Naive thymus-derived CD4-positive, alpha-beta T cell (primary cell): ENCODE measurements at places on chromosomes 11 and 22.

DNA sequence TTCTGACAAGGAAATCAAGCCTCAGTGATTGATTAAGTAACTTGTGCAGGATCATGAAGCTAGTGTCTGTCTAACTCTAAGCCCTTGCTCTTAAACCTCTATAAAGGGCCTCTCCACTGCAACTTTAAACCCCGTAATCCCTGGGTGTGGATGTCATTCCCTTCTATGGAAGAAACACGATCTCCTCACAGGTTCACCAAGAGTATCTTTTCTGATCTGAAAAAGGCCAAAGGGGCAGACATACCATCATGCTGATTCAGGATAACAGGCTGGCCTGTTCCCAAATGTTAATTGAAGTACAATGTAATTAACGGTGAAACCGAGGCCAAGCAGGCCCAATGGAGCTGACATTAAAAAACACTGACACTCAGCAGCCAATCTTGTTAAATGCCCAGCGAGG lies 17.1 kb downstream of the TTC12 start:
- H3K36me3 ChIP-seq, result peaks cover 89% of the 10 kb centered on the region
- H3K4me3 ChIP-seq, result no peak overlapping the region
- DNase-seq, result no peak
- H3K4me1 ChIP-seq, result no peaks in the 10 kb centered on the region
- no peak overlapping the region for H3K27ac ChIP-seq
- H3K27me3 ChIP-seq, result no peaks in the 10 kb centered on the region

GRCh38 chr11:63610604-63611394 lies 3.4 kb downstream of the PLAAT3 start:
- no peak overlapping the region for H3K27ac ChIP-seq
- no peak for DNase-seq
- no peak overlapping the region for H3K4me3 ChIP-seq
- no peaks in the 10 kb centered on the region for H3K36me3 ChIP-seq

- no peaks in the 10 kb centered on the region for H3K4me1 ChIP-seq
- DNase-seq, result no peak
- no peaks in the 10 kb centered on the region for H3K27me3 ChIP-seq
- H3K36me3 ChIP-seq, result no peaks in the 10 kb centered on the region
- H3K27ac ChIP-seq, result no peak overlapping the region
Measured at GRCh38 chr11:113197446-113197845, 116.9 kb upstream of the TTC12 start.

DNA sequence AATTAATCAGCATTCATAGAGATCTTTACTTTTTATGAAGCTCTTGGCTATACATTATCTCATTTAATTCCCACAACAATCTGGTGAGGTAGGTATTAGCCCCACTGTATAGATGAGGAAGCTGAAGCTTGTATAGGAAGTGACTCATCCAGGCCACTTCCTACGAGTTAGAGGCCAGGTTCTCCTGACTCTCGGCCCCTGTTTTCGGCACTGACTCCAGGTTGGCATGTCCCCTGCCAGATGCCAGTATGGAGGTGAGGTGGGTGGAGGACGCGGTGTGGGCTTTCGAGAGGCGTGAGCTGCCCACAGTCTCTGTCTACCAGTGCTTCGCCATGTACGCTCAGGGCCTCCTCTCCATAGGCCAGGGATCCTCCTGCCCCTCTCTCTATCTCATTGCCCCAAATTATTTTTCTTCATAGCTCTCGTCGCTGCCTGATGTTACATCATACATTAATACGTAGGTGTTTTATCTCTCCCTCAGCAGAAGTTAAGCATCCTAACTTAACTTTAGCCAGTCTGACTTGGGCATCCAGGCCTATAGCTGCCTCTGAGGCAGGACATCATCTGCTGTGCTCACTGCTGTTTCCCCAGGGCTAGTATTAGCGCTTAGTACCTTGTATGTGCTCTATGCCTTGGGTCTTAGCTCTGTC lies 9.0 kb downstream of the DGAT2 start:
- no peak overlapping the region for H3K27ac ChIP-seq
- no peaks in the 10 kb centered on the region for H3K27me3 ChIP-seq
- H3K4me1 ChIP-seq, result no peaks in the 10 kb centered on the region
- H3K4me3 ChIP-seq, result no peak overlapping the region
- no peak for DNase-seq

GRCh38 chr11:46133119-46133518 lies 11.9 kb upstream of the PHF21A start:
- no peaks in the 10 kb centered on the region for H3K27me3 ChIP-seq
- no peaks in the 10 kb centered on the region for H3K4me1 ChIP-seq
- no peak overlapping the region for H3K27ac ChIP-seq
- no peaks in the 10 kb centered on the region for H3K36me3 ChIP-seq
- no peak overlapping the region for H3K4me3 ChIP-seq

GRCh38 chr11:85827748-85828639 lies 17.1 kb upstream of the SYTL2 start:
- no peak overlapping the region for H3K4me3 ChIP-seq
- peak; percentile 71 for DNase-seq
- peaks cover 41% of the 10 kb centered on the region for H3K4me1 ChIP-seq

- no peak overlapping the region for H3K4me3 ChIP-seq
- DNase-seq, result no peak
- no peaks in the 10 kb centered on the region for H3K4me1 ChIP-seq
- no peaks in the 10 kb centered on the region for H3K27me3 ChIP-seq
Measured at GRCh38 chr11:114088836-114089235, 29.3 kb downstream of the ZBTB16 start.

GRCh38 chr11:37907436-37908218 lies 1309.6 kb upstream of the RAG2 start:
- no peaks in the 10 kb centered on the region for H3K4me1 ChIP-seq
- H3K27me3 ChIP-seq, result no peaks in the 10 kb centered on the region
- no peak for DNase-seq
- no peaks in the 10 kb centered on the region for H3K36me3 ChIP-seq
- H3K27ac ChIP-seq, result no peak overlapping the region

DNA sequence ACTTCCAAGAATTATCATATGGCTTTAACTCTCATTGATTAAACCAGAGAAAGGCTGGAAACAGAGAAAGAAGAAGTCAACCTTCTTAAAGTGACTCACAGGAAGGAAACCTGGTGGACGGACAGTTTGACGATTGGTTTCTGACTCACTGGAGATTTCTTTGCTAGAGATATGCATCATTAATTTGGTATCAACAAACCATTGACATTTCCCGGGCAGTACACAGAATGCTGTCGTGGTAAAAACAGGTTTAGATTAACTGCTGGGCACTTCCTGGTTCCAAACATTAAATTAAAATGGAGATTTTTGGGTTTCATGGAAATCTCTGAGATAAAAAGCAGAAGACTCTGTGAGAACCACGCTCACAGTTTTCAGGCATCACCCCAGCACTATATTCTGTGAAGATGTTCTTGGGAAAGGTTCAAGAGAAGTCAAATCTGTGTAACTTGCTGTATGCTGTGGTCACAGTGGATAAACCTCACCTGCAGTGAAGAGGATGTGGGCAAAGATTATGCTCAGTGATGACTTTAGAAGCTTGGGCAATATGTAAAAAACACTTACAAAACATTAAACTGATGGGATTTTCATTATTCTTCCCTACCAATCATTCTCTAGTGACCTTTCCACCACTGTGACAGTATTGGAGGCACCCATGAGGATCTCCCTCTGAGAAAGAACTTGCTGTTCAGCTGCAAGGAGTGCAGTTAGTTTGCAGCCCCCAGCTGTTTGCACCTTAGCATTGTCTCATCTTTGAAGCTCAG lies 61.1 kb upstream of the CD44 start:
- peak overlapping the region; percentile 38 for H3K4me3 ChIP-seq
- H3K27me3 ChIP-seq, result no peaks in the 10 kb centered on the region
- peak overlapping the region; percentile 75 for H3K27ac ChIP-seq
- H3K4me1 ChIP-seq, result peaks cover 66% of the 10 kb centered on the region

- no peaks in the 10 kb centered on the region for H3K36me3 ChIP-seq
- no peak for DNase-seq
- H3K27ac ChIP-seq, result no peak overlapping the region
- no peaks in the 10 kb centered on the region for H3K4me1 ChIP-seq
Measured at GRCh38 chr11:37967635-37968034, 1369.6 kb upstream of the RAG2 start.

DNA sequence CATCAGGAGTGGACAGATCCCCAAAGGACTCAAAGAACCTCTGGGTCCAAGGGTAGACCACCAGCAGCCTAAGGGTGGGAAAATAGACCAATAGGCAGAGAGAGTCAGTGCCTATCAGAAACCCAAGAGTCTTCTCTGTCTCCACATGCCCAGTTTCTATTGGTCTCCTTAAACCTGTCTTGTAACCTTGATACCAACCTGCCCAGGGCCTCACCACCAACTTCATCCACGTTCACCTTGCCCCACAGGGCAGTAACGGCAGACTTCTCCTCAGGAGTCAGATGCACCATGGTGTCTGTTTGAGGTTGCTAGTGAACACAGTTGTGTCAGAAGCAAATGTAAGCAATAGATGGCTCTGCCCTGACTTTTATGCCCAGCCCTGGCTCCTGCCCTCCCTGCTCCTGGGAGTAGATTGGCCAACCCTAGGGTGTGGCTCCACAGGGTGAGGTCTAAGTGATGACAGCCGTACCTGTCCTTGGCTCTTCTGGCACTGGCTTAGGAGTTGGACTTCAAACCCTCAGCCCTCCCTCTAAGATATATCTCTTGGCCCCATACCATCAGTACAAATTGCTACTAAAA lies at the start of gene HBB:
Gene HBB, minus strand, starts transcription at position 340 of the 579 bp plus-strand sequence. Its CDS starts 50 bp downstream, at position 290.
- H3K36me3 ChIP-seq, result no peaks in the 10 kb centered on the region
- H3K27ac ChIP-seq, result no peak within 1 kb of the TSS
- DNase-seq, result no peak

DNA sequence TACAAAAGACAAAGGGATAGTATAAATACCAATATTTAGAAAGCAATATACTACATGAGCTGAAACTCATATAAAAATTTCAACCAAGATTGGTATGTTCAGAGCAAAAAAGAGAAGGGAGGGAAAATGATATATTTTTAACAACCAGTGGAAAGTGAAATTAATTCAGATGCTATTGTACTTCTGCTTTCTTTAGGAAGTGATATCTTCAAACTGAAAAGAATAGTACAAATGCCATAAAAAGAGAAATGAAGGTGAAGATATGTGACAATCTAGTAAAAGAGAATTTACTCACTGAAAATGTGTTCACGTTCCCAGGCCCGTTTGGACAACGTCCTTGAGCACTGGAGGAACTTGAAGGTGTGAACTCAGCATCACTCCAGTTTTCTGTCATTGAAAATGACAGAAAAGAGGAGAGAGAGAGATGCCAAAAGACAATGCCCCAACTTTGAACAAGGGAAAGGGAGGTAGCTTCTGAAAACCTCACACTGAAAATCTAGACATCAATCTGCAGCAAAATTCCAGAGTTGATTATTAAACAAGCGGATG lies 47.5 kb downstream of the SC5D start:
- H3K36me3 ChIP-seq, result no peaks in the 10 kb centered on the region
- no peaks in the 10 kb centered on the region for H3K27me3 ChIP-seq
- H3K4me3 ChIP-seq, result no peak overlapping the region
- H3K27ac ChIP-seq, result no peak overlapping the region

DNA sequence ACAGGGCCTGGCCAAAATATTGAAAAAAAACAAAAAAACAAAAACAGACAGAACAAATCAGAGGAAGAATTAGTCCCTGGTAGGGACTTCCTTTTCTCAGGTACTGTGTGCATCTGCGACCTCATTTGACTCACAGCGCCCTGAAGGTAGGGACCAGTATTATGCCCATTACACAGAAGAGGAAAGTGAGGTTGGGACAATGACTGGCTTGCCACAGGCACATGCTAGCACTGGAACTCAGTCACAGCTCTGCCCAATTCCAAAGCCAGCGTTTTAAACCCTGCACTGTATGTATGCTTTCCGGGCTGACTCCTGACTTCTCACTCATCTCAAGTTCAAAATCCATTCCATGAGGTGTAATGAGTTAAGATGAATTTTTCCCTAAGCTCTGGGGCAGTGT lies 3.3 kb downstream of the SEC14L4 start:
- no peak overlapping the region for H3K27ac ChIP-seq
- no peak overlapping the region for H3K4me3 ChIP-seq
- peaks cover 6% of the 10 kb centered on the region for H3K27me3 ChIP-seq
- no peaks in the 10 kb centered on the region for H3K36me3 ChIP-seq
- H3K4me1 ChIP-seq, result no peaks in the 10 kb centered on the region

DNA sequence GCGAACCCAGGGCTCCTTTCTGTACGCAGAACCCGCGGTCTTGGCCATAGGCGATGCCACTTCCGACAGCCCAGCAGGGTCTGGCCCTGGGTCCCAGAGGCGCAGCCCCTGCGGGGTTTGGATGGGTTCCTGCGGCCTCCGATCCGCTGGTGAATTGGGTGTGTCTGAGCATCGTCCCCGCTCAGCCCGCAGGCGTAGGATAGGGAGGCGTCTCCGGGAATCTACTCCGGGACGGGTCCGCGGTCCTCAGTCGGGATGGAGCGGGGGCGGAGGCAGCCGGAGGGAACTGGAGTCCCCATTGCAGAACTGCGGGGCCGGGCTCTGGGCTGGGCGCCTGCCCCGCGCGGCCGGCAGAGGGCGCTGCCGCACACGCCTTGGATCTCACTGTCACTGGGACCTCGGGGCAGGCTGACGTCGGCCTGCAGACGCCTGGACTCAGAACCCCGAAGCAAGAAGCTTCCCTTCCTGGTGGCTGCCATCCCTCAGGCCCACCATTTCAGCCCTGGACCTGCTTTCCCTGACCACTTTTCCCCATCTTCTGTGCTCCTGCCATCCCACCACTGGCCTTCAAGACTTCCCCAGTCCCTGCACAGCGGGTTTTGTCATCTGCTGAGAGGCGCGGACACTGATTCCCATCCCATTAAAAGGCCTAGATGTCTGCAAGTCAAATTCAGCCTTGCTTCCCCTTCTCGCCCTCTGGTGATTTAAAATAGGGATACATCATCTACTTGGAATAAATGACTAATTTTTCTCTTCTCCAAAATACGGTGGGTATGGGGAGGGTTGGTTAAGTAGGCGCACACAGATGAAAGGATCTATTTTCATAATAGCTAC lies 38.3 kb upstream of the CREB3L1 start:
- no peak overlapping the region for H3K27ac ChIP-seq
- no peaks in the 10 kb centered on the region for H3K27me3 ChIP-seq
- no peaks in the 10 kb centered on the region for H3K36me3 ChIP-seq
- peaks cover 12% of the 10 kb centered on the region for H3K4me1 ChIP-seq
- peak overlapping the region; percentile 55 for H3K4me3 ChIP-seq
- DNase-seq, result peak; percentile 77

- no peak overlapping the region for H3K4me3 ChIP-seq
- H3K4me1 ChIP-seq, result no peaks in the 10 kb centered on the region
- no peak for DNase-seq
- H3K36me3 ChIP-seq, result no peaks in the 10 kb centered on the region
- no peaks in the 10 kb centered on the region for H3K27me3 ChIP-seq
Measured at GRCh38 chr11:108870373-108871020, 205.6 kb downstream of the DDX10 start.

DNA sequence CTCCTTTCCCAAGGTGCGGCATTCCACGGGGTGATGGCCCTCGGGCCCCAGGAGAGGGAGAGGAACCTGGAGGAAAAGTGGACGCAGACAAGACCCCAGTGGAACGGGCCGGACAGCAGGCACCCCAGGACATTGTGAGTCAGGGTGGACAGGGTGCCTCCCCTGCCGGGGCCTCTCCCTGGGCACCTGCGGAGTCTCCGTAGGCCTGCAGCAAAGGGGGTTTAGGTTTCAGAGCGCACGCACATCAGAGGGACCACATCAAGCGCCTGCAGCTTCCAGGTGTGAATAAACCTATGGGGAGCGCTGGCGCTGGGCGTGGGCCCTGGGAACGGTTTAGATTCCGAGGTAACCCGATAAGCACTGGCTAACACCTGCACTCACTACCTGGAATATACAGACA lies 22.7 kb upstream of the FGF19 start:
- H3K27ac ChIP-seq, result no peak overlapping the region
- H3K4me1 ChIP-seq, result no peaks in the 10 kb centered on the region
- no peak overlapping the region for H3K4me3 ChIP-seq

GRCh38 chr11:133834682-133835592 lies 10.4 kb downstream of the SPATA19 start:
- no peaks in the 10 kb centered on the region for H3K4me1 ChIP-seq
- no peaks in the 10 kb centered on the region for H3K36me3 ChIP-seq
- no peak overlapping the region for H3K27ac ChIP-seq
- peak; percentile 42 for DNase-seq
- no peak overlapping the region for H3K4me3 ChIP-seq
